Activated CD4-positive, alpha-beta T cell treated with anti-CD3 and anti-CD28 coated beads, Interleukin-2, Interleukin-6, amounts not matched to agents 100 ng/mL and 50 ng/mL, durations not matched to agents 16 hours and 8 hours (primary cell): ENCODE measurements at places on chromosomes 2 and 18.
A peak's percentile ranks its signal among the peaks of the same experiment; 100 is the strongest.

- peak; percentile 45 for DNase-seq
These were observed 316.4 kb downstream of the DSEL start for GRCh38 chr18:67199993-67200617.

DNA sequence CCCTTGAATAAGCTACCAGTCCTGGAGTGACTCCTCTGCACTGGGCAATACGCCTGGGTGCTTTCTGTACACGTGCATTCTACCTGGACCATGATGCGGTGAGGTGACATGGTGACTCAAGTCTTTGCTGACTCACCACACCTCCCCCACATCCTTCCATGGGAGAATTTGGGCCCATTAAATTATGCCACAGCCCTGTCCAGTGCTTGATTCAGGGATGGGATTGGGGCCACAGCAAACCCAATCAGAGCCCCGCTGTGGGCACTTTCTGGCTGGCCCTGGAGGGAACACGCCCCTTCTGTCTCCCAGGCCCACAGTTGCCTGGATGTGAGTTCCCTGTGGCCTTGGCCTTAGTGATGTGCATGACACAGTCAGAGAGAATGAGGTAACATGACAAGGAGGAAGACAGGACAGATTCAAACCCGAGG, 86.9 kb downstream of the LRRC30 start:
- no peak for DNase-seq

DNA sequence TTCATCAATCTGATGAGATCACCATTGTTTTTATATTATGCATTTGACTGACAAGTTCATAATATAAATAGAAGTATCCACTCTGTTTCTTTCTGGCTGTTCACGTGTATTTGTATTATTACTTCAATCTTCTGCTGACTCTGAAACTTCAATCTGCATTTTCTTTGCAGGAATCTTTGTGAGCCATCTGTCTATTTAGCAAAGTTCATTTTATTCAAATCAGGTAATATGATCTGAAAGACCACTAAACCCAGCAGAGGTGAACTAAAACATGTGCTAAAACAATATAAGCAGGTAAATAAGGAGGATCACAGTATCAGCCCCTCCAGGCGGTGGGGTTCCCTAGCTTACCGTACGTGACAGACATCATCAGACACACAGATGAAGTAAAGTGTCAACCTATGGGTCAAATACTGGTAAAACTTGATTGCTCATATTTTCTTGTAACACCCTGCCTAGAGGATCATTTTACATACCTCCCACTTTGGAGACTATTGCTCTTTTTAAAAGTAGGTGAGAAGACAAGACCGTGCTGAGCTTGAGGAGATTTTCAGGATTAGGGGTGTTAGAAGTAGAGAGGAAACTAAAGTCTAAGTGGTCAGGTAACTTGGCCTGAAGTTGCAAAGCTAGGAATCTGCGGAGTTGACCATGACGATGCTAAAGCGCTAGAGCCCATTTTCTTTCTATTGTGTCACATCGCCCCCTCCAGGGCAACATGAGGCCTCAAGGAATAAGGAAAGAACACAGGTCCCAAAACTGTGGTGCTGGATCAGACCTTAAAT, 9.0 kb downstream of the DTNB start:
- DNase-seq, result peak; percentile 22

DNA sequence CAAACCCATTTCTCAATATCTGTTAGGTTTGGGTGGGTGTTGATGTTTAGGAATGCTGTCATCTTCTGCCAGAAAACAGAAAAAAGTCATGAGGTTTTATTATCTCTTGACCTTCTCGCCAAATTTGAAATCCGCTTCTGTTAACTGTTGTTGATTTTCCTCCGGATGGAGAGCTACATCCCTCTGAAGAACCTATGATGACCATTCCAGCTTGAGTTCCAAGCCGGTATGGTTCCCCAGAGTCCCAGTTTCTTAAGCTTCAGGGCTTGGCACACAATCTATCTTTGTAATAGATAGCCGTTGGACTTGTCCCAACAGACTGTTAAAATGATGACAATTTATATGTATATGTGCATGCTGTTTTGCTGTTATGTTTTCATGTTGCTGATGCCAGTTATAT, 1201.0 kb downstream of the LRP1B start:
- no peak for DNase-seq

- DNase-seq, result no peak
These were observed at the start of gene MGAT5 for GRCh38 chr2:134253804-134254203. Gene MGAT5, plus strand, starts transcription at chr2:134254072. Its CDS starts 332 bp downstream, at chr2:134254404.

GRCh38 chr2:49111006-49111405, 43.3 kb downstream of the FSHR start:
- DNase-seq, result no peak

DNA sequence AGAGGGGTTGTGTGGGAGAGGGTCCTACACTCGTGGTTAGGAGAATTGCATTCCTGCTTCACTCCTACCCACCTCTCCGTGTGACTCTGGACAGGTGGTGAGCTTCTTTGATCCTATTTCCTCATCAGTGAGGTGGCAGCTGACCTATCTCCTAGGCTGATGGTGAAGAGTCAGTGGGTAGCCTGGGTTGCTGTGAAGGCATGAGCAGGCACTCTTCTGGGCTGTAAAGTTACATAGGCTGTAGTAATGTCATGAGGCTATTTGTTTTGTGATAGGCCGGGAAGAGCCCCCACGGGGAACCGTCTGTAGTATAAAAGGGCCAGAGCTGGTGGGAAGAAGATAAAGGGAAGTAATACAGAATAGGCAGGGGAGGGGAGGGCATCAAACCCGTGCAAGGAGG, 83.8 kb downstream of the TMEM247 start:
- no peak for DNase-seq

- DNase-seq, result no peak
These were observed 4.2 kb downstream of the SP9 start for GRCh38 chr2:174338671-174339560.

DNA sequence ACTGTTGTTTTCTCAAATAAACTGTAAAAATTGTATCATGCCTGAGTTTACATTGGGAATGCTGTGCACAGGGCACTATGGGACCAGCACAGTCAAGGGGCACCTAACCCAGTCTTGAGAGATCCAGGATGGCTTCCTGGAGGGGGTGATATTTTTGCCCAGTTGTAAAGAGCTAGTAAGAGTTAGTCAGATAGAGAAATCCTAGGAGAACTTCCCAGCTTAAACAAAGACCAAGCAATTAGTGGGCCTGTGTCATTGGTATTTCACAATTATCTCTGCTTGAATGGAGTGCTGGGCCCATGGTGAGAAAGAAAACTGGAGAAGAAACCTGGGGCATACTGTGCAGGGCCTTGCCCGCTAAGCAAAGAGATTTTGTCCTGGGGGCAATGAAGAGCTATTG, 12.2 kb downstream of the XDH start:
- no peak for DNase-seq

DNA sequence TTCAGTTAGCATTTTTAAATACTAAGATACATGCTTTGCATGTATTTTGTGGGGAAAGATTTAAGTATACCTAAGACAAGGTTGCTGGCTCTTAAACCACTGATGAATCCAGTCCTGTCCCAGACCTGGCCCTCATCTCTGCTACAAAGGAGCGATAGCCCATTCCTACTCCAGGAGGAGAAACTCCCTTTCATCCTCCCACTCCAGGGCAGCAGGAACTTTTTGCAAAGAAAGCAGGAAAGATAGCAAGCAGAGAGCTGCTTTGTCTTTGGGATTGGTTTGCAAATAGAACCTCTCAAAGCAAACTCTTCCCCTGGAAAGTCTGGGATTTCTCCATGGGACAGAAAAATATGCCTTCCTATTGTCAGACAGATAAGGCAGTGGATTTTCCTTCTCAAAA, 43.6 kb upstream of the COPS8 start:
- DNase-seq, result no peak

GRCh38 chr18:63253428-63254372, 65.9 kb downstream of the BCL2 start:
- DNase-seq, result no peak

DNA sequence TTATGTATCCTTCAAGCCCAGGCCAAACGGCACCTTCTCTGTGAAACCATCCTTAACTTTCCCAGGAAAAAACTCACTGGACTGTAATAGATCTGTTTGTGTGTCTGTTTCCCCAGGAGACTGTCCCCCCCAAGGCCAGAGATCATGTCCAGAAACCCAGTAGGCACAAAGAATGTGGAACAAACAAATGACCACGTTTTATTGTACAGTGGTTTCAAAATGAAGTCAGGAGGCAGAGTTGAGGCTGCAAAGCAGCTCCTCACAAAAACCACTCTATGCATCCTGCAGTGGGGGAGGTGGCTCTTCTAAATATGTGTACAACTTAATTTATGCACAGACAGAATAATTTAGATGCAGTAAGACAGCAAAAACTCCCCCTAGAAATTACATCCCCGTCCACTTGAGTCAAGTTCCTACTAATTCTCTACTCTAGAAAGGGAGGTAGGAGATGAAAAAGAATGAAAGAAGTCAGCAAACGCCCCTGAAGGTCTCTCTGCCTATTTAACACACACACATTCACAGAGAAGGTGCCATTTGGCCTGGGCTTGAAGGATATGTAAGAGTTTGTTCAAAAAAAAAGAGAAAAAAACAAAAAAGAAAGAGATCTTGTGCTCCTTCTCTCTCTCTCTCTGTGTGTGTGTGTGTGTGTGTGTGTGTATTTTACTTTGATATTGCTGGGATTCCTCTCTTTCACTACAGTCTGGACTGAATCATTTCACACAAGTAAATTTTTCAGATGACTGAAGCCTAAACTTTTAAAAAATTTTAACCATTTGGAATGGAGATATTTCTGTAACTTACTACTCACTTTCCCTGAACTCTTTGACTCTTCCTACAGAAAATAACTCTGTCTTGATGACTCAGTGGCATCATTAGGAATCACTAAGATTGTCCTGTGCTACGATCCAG, 19.5 kb downstream of the BCL2 start:
- DNase-seq, result peak; percentile 82

DNA sequence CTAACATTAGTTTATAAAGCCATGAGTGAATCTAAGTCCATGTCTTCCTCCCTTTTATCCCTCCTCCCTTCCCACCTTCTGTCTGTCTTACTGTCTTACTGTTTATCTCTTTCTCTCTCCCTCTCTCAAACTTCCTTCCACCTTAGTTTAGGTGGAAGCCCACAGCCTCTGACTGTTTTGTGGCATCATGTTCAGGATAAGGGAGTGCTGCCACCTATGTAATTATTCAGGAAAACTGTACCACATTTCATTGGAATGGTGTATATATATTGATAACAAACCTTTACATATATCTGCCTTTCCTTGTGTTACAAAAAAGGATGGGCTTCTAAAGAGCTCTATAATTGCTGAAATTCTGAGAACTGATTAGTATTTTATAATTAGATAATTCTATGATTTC, 48.7 kb downstream of the NETO1 start:
- no peak for DNase-seq

- peak; percentile 31 for DNase-seq
These were observed 11.5 kb downstream of the MFSD2B start for GRCh38 chr2:24021122-24021998.

- no peak for DNase-seq
These were observed 5.7 kb downstream of the PARD3B start for GRCh38 chr2:204550751-204551511.

DNA sequence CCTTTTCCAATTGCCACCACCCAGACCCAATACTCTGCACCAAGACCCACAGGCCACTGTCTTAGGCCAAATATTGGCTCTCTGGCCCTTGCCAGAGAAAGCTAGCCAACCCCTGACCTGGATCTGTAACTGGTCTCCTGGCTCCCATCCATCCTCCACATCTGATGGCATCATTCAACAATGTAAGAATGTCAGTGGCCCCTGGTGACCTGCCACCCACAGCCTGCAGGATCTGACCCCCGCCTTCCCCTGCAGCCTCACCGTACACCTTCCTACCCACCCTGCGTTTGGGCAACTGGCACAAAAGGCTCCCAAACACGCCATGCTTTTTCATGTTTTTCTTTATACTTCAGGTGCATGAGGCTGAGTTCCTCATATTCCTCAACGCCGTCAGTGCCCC, 60.0 kb upstream of the ASAP2 start:
- DNase-seq, result no peak

- no peak for DNase-seq
These were observed 265.8 kb downstream of the ALK start for GRCh38 chr2:29655391-29656086.
